ENCODE measurements at places on chromosomes 1 and 21.

GRCh38 chr1:168506204-168506819 lies 37.5 kb downstream of the XCL2 start:
- no peak for DNase-seq

- DNase-seq: no peak
These were observed 84.4 kb downstream of the CATSPERE start for GRCh38 chr1:244545511-244545910.

- no peak for DNase-seq
These were observed 62.4 kb upstream of the NGF start for GRCh38 chr1:115400426-115400825.

GRCh38 chr1:228920831-228921230 lies 185.6 kb downstream of the RHOU start:
- DNase-seq: no peak

DNA sequence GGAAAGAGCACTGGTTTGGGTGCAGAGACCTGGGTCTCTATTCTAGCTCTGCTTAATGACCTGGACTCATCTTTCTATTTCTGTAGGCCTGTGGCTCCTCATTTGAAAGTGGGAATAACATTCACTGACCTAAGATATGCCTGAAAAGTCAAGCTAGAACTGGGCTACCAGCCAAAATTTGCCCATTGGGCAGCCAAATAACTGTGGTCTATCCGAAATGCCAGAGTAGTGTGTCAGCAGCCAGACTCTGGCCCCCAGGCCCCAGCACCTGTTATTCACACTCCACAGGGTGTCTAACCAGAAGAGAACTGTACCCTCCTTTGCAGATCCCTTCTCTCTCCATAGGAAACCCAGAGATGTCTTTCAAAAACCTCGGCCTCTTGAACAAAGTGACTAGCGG lies 12.6 kb downstream of the DAB1 start:
- no peak for DNase-seq

- no peak for DNase-seq
These were observed 160.5 kb downstream of the LTN1 start for GRCh38 chr21:28832013-28832714.

- DNase-seq: no peak
These were observed 22.1 kb upstream of the NCF2 start for GRCh38 chr1:183612407-183612806.
